Right lobe of liver (tissue), 6 donors: ENCODE measurements at places on chromosomes 16 and 17.

- no peak for DNase-seq
Observed at GRCh38 chr17:57697891-57698711, 47.0 kb downstream of the CCDC182 start.

GRCh38 chr16:82990155-82990554, 363.4 kb downstream of the CDH13 start:
- DNase-seq = no peak

GRCh38 chr17:59561042-59561441, 4.4 kb upstream of the DHX40 start:
- no peak for DNase-seq

DNA sequence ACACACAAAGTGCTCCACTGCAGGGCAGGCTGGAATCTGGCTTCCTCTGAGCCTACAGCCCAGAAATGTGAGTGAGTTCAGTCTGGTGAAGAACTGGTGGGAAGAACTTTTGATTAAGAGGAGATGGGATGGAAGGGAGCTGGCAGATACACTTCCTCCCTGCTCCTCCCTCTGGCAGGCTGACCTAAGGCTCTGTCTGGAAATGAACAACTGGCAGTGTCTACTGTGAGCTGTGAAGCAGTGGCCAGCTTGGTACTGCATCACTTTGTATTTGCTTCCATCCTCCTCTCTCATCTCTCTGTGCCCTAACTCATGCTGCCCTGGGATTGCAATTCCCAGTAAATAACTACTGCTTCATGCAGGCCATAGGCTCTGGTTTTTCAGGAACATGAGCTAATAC, 45.6 kb downstream of the MAF start:
- DNase-seq = no peak

DNA sequence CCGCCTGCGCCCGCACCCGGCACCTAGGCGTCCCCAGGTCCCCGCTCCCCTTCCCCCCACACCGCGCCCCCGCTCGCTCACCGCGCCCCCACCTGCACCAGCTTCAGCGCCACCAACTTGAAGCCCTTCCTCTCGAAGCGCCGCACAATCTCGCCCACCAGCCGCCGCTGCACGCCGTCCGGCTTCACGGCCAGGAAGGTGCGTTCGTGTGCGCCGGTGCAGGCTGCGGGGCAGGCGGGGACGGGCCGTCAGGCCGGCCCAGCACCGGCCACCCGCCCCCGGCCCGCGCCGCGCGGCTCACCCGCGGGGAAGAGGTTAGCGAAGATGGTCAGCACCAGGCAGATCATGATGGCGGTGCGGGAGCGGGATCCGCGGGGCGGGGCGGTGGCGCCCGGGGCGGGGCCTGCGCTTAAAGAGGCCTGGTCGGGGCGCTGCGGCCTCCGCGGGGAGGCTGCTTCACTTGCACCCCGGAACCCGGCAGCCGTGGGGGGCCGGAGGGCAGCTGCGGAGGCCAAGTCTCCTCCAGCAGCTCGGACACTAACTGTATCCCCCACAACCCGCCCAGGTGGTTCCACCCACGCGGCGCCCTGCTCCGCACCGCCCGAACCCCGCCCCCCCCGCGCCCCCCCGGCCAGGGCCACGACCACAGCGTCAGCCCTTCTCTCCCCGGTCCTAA, at the start of gene NME3:
Gene NME3 (minus strand): TSS at position 356 of the 676 bp plus-strand sequence. CDS start 9 bp downstream, at position 347.
- DNase-seq = peak; percentile 86

DNA sequence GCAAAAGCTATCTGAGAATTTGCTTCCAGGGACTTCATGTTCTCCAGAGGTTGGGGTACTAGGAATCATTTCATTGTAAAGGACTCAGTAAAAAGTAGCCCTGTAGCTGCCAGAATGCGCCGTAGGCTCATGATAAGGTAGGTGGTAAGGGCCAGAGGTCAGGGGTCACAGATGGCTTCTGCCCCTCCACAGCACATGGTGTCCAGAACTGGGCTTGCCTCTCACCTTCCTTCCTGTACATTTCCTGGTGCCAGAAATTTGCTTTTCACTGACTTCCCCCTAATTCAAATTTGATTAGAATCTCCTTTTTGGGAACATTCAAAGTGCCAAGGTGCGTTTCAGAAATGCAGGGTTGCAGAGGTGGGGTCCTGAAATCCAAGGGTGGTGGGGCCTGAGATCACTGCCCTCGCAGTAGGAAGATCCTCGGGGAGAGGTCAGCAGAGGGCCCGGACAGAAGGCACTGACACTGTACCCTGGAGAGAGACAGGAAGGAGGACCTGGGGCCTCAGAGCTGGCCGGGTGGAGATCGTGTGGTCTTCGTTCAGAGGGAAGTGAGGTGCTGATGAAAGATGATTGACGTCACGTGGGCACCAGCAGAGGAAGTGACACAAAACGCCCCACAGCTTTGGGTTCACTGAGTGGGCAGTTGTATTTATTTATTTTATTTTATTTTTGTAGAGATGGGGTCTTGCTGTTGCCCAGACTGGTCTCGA, 25.5 kb upstream of the METRNL start:
- DNase-seq = no peak

DNA sequence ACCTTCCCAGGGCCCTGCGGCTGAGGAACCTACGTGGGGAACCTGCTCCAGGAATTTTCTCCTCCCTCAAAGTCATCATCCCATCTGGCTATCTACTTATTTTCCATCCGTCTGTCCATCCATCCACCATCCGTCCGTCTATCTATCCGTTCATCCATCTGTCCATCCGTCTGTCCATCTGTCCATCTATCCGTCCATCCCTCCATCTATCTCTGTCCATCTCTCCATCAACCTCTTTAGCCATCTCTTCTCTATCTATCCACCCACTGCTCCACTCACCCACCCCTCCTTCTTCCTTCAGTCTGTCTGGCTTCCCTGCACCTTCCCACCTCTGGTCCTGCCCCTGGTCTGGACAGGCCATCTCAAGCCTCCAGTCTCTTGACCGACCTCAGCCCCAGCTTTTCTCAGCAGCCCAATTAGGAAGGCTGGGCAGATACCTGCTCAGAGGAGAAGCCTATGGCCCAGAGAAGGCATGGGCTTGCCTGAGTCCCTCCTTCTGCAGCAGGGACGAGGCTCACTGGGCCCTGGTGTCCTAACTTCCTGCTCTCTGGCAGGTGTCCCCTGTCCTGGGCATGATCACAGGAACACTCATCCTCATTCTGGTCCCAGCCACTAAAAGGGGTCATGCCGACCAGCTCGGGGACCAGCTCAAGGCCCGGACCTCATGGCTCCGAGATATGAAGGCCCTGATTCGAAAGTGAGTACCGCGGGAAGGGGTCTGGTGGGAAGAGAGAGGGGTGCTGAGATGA, 23.0 kb downstream of the MYBBP1A start:
- no peak for DNase-seq

GRCh38 chr16:84878770-84879169, 59.0 kb downstream of the CRISPLD2 start:
- DNase-seq = no peak

GRCh38 chr16:56710181-56710737, 19.7 kb upstream of the NUP93 start:
- no peak for DNase-seq

GRCh38 chr16:30458561-30459394, 13.1 kb upstream of the SEPHS2 start:
- peak; percentile 60 for DNase-seq

- no peak for DNase-seq
Observed at GRCh38 chr17:10743316-10744009, 13.6 kb upstream of the TMEM220 start.

DNA sequence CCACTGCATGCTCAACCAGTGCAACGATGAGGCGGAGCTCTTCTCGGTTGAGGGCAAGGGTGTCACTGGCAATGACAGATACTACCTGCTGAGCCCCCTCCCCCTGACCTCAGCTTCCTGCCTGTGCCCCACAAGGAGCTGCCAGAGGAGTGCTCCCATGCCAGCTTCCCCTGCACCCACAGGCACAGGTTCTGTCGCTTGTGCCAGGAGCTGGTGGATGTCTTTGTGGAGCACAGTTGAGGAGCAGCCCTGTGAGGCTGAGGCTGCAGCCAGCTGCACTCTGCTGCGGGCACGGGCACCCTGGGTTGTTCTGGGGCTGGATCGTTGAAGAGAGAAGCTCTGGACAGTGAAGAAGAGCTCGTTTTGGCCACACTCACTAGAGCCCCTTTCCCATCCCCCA, 165.3 kb upstream of the ZNF267 start:
- DNase-seq = no peak

GRCh38 chr17:80024206-80024972, 11.3 kb downstream of the TBC1D16 start:
- no peak for DNase-seq

- DNase-seq = peak; percentile 55
Observed at GRCh38 chr17:83080858-83081683, 1.7 kb downstream of the METRNL start.

DNA sequence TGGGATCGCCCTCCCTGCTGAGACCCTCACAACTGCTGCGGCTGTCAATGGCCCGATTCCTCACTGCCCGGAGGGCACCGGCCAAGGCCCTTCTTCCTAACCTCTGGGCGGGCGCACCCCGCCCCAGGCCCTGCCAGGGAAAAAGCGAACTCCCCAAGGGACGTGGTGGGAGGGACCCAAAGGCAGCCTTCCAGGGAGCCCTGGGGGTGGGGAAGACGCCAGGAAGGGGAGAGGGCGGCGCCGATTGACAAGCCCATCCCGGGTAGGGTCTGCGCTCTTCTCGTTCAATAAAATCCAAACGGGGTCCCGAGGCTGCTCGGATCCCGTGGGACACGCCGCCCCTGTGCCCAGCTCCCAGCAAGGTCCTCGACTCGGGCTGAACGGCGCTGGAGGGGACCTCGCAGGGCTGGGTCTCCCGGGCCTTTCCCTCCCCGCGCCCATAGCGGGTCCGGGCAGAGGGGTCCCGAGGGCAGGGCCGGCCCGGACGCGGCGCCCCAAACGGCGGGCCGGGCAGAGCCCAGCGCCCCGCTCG, 416 bp downstream of the KIFC3 start:
- DNase-seq = no peak

GRCh38 chr16:78184238-78185183, 85.1 kb downstream of the WWOX start:
- no peak for DNase-seq

GRCh38 chr17:73346501-73347162, 34.8 kb upstream of the CDC42EP4 start:
- DNase-seq = no peak

- peak; percentile 79 for DNase-seq
Observed at GRCh38 chr16:62225675-62226074, 189.4 kb upstream of the CDH8 start.

- DNase-seq = no peak
Observed at GRCh38 chr17:28665994-28666393, 4.0 kb downstream of the SUPT6H start.

GRCh38 chr16:12097523-12098428, 121.2 kb downstream of the SNX29 start:
- peak; percentile 48 for DNase-seq
